Inflammatory macrophage treated with lipopolysaccharide for 4 hours (primary cell): ENCODE measurements at places on chromosomes 6 and 20.

DNA sequence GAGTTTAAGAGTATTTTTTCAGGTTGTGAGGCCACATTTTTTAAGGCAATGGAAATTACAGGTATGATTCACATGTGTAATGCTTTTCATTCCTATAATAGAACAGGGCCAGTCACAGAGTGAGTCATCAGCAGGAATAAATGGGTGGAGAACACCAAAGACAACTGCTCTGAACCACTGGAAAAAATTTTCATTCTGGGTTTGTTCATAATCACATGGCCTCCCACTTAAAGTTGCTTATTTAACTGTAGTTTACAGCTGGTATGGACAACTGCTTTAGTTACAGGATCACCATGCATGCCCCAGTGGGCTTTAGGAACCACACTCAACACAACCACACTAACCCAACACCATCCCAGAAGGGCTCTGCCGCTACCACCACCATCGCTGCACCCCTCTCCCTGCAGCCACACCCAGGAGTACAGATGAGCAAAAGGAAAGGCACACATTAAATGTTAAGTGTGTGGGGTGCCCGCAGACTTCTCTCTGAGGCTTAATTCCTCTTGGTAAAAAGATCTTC is 107.0 kb upstream of the DST start:
- peak; percentile 34 for DNase-seq

- no peak for DNase-seq
Observed at GRCh38 chr20:8693709-8694108, 375.2 kb upstream of the PLCB4 start.

- DNase-seq = peak; percentile 13
Observed at GRCh38 chr6:127404594-127405178, 54.5 kb downstream of the KIAA0408 start.

- DNase-seq = no peak
Observed at GRCh38 chr6:7905416-7905815, 5.2 kb downstream of the TXNDC5 start.

- no peak for DNase-seq
Observed at GRCh38 chr6:147497472-147497871, 11.0 kb upstream of the SAMD5 start.

GRCh38 chr6:139144490-139145085 is 9.7 kb downstream of the HECA start:
- no peak for DNase-seq

DNA sequence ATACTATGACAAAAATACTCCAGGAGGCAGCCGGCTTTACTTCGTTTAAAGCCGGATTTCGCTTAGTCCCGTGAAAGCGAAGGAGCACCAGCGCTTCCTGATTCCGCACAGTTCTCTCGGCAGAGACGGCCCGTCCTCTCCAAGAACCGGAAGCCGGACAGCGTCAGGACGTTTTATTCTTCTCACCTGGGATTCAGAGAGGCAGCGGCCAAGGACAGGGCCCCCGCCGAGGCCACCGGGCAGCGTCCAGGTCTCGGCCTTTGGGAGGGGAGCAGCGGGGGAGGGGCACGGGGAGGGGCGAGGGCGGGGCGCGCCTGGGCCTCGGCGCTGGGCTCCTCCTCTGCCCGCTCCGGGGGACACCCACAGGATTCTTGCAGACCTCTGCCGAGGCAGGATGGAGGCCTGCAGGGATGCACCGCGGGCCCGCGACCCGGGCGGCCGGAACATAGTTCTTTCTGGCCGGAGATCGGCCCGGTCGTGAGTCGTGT is 2.8 kb upstream of the DIDO1 start:
- peak; percentile 66 for DNase-seq

DNA sequence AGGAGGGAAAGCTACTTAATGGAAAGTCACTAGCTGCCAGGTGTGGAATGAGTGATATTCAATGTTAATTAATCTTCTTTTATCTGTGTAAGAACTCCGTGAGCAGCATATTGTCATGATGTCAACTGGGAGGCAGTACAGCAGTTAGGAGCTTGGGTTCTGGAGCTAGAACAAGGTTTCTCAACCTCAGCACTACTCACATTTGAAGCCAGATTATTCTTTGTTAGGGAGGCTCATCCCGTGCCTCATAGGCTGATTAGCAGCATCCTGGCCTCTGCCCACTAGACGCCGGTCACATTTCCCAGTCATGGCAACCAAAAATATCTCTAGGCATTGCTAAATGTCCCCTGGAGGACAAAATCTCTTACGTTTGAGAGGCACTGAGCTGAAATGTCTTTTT is 41.2 kb downstream of the BCAS1 start:
- DNase-seq = no peak

DNA sequence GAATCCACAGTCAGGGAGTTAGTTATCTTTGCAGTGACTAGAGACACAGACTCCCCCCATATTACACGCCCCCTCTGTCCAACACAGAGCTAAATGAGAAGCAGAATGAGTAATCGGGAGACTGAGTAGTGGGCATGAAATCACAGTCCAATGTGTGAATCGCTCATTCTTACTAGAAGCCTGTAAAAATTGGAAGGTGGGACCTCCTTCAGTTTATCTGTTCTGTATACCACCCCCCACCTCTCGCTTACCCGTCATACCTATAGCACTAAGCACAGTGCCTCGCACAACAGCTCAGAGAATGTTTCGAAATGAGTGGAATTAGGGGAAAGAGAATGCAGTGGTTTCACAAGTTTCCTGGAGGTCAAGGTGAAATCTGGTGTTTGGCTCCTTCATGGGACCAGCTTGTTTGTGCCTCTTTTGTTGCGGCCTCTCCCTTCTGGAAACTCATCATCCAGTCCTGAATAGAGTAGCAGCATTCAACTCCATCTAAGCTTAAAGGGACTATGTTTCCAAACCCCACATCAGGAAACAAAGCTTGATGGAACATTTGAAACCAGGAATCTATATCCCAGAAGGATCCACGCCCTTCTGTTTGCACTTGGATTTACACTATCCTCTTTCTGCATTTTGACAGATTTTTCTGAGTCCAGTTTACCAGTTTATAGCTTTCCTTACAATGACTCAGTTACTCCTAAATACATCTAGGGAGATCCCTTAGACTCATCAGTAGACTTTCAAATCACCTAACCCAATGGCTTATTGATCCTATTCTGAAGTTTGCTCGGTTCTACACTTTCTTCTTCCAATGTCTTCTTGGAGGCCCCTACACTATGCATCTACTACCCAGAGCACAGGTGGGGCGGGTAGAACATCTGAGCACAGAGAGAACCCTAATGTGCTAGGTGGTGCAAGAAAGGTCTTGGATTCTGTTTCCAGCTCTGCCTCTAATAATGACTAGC is 59.2 kb upstream of the PIM1 start:
- DNase-seq = no peak

DNA sequence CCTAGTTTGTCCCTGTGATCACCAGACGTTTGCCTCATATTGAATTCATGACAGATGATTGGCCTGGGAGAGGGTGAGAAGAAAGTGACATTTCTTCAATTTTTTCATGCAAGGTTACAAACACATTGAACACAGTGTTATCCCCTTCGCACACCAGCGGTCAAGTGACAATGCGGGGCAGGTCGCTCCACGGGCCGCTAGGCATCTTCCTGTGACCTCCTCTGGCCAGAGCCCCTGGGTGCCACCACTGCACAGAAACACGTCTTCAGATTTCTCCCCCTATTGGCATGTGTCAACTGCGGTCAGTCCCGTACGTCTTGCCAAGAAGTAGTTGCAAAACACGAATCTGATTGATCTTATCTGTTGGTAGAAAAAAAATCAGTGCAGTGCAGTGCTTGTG is 97.1 kb downstream of the PXDC1 start:
- DNase-seq = no peak

DNA sequence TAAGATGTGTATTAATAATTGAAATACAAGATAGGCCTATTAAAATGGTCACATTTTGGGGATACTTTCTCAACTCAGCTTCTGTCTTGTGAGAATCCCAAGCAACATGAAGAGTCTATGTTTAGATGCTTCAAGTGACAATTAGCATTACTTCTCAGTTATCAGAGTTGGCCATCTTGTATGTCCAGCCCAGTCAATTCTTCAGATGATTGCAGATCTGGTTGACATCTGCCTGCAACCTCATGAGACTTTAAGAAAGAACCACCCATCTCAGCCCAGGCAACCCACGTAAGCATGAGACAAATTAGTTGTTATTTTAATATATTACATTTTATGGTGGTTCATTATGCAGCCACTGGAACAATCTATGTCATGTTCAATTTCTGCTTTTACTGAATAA is 256.5 kb downstream of the TENT5A start:
- no peak for DNase-seq

GRCh38 chr20:10495173-10495572 is 60.1 kb downstream of the SLX4IP start:
- no peak for DNase-seq
